ENCODE measurements at places on chromosomes 4 and X. TPM values are rescaled to one million over a fixed set of nuclear protein-coding genes. Genes with fewer than 3 reads are reported as not detected.

DNA sequence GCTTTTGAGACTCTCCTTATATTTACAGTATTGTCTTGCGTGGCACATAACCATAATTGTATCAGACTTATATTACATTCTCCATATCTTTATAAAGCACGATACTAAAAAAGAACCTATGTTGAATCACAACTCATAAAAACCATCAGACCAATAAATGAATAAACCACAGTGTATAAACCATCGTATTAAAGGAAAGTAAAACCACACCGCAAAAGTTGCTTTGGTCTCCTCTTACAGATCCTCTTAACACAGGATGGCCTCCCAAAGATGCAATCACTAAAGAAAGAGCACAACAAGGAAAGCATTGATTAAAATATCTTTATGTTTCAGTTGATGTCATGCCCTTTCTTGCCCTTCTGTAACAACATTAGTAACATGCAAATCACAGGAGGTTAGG lies 437.9 kb downstream of the AFF2 start:
- peak; percentile 3 for DNase-seq

DNA sequence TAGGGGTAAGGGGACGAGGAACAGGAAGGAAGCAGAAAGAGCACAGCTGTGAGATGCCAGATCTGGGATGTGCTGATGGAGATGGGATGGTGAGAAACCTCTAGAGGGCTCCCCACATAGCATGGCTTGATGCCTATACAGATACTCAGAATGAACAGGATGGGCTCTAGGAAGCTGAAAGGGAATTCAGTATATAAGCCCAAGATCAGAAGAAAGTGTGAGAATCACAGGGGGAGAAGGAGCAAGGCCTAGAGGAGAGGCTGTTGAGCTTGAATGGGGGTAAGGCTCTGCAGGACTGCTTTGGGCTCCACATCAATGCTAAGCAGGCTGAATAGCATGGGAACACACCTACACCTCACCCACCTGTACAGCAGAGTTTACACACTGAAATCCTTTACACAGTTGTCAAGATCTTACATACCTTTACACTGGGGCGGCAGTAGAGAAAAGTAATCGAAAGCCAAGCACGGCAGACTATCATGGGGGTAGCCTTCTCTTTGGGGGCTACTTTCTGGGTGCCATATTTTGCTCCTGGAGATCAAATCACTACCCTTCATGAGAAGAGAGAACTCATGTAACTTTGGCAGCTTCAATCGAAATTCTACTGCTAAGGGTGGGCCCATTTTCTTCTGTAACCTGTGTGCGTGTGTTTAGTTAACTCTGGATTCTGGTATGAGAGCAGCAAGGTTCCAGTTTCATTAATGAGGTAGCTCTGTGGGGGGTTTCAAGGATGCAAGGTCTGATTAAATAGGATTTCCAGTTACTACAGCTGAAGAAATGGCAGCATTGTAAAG lies 30.6 kb downstream of the HOPX start:
- DNase-seq: no peak

DNA sequence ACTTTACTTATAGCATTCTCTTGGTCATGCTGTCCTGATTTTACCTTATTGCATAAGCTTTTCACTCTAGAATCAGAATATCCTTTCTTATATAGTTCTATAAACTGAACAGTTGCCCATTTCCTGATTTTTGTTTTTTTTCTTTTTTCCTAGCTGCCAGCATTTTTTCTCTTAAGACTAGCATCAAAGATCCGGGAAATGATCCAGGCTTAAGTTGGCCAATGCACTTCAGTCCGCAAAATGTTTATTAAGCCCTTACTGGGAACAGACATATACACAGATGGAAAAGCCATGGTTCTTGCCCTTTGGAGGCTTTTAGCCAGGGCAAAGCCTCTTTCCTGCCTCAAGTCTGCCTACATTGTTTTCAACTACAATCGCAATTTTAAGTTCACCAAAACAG lies 10.1 kb upstream of the BMP2K start:
- no peak for DNase-seq

- peak; percentile 55 for DNase-seq
These were observed 6.1 kb upstream of the SH3D19 start for GRCh38 chr4:151331276-151332042.

GRCh38 chrX:119155416-119156035 lies 27.9 kb upstream of the KIAA1210 start:
- DNase-seq: peak; percentile 45

DNA sequence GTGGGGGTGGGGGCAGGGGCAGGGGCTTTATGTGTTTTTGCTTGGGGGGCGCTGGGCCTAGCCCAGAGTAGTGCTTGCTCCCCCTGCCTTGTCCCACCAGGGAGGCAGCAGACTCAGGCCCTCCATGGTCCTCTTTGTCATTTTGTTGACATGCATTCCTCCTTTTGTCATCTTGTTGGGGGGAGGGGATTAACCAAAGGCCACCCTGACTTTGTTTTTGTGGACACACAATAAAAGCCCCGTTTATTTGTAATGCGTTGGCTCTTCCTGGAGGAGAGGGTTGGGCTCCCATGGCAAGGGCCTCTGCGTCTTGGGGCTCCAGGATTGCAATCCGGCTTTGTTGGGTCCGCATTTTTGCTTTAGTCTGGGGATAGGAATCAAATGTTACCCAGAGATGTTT lies 2.2 kb downstream of the EMD start:
- no peak for DNase-seq

GRCh38 chr4:139333046-139333445 lies 30.8 kb upstream of the NDUFC1 start:
- DNase-seq: no peak

DNA sequence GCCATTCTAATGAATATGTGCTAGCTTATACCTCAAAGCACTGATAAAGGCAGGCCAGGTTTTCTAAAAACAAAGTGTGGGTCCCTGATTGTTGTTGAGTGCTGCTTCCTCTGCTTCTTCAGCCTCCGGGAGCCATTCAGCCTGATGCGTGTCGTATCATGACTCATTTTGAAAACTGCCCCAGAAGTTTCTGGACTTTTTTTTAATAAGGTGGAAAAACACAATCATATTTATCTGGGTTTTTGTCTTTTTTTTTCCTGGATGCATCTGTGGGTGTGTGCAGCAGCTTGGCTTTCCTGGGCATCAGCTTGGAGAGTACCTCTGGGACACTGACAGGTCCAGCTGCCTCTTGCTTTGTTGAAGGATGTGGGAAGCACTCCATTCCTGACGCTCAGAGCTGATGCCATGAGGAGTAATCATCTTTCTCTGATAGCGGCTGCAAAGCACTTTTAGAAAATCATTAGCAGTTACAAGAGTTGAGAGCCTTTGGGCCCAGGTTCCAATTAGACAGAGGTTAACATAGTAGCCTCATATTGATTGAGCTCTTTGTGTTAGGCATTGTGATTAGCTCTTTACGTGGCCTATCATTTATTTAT lies 66.9 kb downstream of the PARM1 start:
- no peak for DNase-seq

DNA sequence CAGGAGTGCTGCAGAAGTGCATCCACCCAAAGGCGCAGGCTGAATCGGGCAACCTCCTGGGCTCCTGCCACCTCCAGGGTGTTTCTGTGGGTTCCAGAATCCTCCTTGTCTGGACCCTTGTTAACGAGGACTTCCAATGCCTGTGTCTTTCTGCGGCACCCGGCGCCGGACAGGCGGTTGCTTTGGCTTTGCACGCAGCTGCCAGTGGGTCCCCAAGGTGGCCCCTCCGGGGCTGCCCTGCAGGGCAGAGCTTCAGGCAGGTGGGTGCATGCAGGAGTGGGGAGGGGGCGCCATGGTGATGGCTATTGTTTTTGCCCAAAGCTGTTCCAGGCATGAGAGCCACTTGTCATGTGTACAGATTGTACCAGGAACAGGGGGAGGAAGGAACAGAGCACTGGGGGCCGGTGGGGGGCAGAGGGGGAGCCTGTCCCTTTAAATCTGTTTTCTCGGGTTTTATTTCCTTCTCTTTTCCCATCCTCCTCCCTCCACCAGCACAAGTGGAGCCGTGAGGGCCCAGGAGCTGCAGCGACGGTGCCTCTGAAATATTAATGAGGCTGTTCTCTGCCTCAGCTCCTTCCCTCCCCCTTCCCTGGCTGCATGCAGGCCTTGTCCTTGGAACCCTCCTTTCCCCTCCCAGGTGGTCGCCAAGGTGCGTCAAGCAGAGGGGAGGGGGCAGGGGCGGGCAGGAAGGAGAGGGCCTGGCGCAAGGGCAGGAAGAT lies 13.1 kb downstream of the ATP2B3 start:
- no peak for DNase-seq

DNA sequence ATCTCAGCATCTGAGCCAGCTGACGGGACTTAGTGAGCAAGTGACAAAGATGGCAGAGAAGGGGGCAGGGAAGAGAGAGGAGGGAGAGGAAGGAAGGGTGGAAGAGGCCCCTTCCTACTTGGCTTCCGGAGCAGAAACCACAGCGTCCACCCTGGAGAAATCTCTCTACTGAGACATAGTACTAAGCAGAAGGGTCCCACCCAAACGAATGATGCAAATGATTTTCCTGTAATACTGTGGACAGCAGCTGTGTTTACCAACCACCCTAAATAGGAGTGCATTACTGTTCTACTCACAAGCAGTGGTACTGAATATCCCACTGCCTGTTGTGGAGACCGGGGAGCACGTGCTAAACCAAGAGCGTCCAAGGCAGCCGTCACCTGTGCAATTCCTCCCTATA lies 29.4 kb downstream of the DTHD1 start:
- DNase-seq: no peak

DNA sequence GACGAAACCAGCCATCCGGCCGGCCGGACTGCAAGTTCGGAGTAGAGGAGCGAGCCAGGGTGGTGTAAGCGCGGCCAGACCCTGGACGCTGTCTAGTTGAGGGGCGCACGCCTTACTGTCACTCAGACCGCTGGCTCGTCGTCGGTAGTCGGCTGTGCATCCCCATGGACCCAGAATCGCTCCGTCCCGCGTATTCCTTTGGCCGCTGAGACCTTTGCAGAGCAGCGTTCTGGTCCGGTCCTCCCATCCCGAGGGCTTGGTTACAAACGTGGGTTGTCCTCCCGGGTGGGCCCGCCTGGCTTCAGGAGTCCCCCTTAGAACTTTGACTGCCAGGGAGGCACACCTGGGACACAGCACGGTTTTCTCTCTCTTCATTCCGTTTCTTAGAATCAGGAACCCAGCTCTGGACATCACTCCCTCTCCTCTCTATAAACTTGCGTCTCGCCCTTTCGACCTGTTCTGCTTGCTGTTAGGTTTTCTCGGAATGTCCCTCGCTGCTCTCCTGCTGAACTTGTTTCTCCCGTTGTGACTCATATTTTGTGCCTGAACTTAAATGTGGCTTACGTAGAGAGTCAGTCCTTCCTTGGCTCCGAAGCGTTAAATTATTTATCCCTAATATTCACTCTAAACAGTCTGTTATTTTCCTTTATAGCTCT lies 672 bp downstream of the PGM2 start:
- no peak for DNase-seq

PARM1 gene
- 3.4 TPM for total RNA-seq

- no peak for DNase-seq
These were observed 886 bp upstream of the WWC2 start for GRCh38 chr4:183098019-183098722.

DNA sequence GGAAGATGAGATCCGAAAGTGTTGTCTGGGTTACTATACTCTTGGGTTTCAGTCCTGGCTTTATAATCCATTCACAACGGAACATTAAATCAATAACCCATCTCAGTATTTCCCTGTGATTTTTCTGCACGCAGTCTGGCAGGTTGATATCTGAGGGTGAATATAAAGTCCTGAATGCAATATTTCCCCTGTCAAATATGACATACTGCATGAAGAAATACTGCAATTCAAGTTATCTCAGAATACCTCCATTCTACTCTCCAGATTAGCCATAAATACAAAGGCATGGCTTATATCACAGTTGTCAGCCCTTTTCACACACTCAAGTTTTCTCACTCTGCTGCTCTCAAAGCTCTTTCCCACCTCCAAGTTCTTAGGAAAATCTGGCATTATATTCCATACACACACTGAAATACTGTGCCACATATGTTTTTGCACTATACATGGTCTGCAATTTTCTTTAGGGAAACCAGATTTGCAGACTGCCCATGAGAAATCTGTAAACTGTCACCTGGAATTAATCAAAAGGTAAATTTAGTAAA lies 64.7 kb downstream of the WDFY3 start:
- DNase-seq: no peak

NAP1L5 gene
- not detected for total RNA-seq

SSX4 gene
- not detected for total RNA-seq

DNA sequence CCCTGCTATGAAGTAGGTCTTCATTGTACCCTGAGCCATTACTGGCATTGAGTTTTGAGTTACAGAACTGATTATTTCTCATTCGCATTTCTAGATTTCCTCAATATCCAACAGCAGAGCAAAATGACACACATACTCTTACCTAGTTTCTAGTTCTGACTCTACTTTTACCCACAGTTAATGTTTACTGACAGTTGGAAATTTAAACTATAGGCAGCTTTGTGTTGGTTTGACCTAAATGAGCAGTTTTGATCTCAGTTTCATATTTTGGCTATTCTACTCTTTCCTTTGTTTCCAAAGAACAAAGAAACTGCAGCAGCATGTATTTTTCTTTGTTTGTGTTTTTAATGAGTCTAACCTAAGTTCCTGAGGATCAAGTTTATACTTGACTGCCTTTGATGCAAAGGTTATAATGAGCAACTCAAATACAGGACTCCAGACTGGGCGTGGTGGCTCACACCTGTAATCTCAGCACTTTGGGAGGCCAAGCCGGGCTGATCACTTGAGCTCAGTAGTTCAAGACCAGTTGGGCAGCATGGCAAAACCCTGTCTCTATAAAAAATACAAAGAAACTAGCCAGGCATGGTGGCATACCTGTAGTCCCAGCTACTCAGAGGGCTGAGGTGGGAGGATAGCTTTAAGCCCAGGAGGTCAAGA lies 30.4 kb downstream of the TXK start:
- DNase-seq: no peak

GRCh38 chrX:40457406-40457805 lies 123.4 kb upstream of the ATP6AP2 start:
- no peak for DNase-seq

MCF2 gene
- 0.49 TPM for total RNA-seq

DOCK11 gene
- 7.7 TPM for total RNA-seq

DLG3 gene
- total RNA-seq: 6.5 TPM

- peak; percentile 50 for DNase-seq
These were observed 553.3 kb upstream of the MAGEB2 start for GRCh38 chrX:29662101-29662500.

Measured in H4 (cell line).